ENCODE measurements at places on chromosomes 6 and 20.

GRCh38 chr6:125828476-125829039, 37.8 kb downstream of the NCOA7 start:
- DNase-seq, result no peak

GRCh38 chr6:136326038-136326553, 36.5 kb upstream of the BCLAF1 start:
- DNase-seq, result peak; percentile 87

DNA sequence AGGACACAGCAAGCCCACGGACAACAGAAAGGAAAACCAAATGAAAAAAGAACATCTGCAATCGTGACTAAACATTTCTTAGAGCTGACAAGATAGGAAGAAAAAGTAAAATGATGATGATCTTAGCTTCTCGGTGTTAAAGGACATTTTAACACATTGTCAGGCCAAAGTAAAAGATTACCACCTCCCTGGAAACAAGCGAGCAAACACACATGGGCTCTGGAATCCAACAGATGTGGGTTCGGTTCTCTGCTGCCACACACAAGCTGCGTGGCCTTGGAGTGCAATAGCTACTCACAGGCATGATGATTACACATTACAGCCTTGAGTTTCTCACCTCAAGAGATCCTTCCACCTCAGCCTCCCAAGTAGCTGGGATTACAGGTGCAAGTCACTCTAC, 7.5 kb upstream of the AAR2 start:
- no peak for DNase-seq

DNA sequence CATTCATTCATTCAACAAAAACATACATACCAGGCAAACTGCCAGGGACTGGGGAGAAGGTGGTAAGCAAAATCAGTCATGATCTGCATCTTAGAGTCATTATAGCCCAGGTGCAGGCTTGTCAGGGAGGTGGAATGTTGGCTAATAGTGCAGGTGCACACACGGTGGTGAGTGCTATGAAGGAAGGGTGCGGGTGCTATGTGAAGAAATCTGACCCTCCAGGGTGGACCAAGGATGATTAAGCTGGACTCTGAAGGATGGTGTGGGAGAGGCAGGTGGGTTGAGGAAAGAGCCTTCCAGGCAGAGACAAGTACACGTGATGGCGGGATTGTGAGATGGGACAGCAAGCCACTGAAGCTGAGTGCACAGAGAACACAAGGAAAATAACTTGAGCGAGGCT, 77.4 kb downstream of the B3GAT2 start:
- no peak for DNase-seq

DNA sequence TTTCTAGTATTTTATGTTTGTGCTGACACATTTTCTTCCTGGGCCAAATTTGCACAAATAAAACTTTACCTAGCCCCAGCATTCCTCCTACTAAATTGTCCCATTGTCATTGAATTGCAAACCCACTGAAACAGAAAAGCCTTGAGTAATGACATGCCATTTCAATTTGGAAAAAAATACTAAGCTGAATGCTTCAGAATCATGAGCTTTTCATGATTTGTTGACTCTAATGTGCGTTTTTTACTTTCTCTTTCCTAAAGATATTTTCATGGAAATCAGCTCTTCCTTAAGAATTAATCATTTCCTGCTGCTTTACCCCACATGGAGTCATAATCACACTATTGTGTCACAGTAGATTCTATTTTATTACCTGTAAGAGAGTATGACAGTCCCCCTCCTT, 47.4 kb downstream of the TRDN start:
- no peak for DNase-seq

GRCh38 chr6:161575523-161576254, 301.8 kb upstream of the AGPAT4 start:
- no peak for DNase-seq

DNA sequence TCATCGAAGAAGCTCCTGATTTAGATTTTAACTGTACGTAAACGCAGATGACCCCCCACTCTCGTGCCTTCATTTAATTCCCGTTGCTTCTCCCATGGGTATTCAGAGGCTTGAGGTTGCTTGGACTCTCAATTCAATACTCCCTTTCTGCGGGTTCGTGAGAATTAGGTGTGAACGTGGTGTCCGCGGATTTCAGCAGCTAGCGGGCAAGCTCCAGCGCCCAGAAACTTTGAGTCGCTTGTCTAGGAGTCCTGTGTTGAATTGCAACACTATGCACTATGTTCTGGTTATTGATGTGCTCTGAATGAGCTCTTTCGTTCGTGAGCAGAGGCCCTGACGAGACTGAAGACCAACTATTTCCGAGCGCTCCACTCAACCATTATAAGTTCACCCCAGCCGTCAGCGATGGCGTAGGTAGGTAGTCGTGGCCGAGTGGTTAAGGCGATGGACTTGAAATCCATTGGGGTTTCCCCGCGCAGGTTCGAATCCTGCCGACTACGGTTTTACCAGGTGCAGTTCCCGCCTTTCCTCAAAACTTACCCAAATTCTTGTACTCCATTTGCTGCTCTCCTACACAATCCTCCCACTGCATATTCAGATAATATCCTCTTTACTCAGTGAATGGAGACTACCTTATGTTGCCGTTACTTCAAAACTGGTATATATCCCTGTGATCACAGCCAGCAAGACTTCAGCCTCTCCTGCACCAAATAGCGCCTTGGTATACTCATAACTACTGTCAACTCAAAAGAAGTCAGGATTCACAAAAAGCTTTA, 72.6 kb upstream of the ZNF184 start:
- DNase-seq, result no peak

- DNase-seq, result peak; percentile 51
Observed at GRCh38 chr6:122491919-122492555, 20.4 kb upstream of the SERINC1 start.

GRCh38 chr6:123105561-123105960, 109.5 kb downstream of the CLVS2 start:
- no peak for DNase-seq

GRCh38 chr6:158955255-158955654, 44.7 kb downstream of the RSPH3 start:
- DNase-seq, result no peak

DNA sequence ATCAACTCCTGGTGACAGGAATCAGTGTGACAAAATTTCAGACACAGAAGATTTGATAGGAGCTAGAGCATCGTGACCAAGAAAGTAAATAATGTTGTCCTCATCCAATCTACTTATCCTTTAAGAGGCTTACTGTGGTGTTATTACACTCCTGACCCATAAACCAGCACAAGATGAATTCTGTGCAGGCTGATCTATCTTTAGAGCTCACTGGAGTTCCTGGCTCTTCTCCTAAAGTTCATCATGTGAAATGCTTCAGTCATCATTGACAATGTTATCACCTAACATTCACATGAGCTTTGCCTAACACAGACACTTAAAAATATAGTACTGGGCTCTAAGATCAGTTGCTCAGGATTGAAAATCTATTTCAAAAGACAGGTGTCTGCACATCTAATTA, 271.0 kb upstream of the HSF2 start:
- DNase-seq, result no peak

- DNase-seq, result no peak
Observed at GRCh38 chr6:65468307-65468706, 238.7 kb downstream of the EYS start.

DNA sequence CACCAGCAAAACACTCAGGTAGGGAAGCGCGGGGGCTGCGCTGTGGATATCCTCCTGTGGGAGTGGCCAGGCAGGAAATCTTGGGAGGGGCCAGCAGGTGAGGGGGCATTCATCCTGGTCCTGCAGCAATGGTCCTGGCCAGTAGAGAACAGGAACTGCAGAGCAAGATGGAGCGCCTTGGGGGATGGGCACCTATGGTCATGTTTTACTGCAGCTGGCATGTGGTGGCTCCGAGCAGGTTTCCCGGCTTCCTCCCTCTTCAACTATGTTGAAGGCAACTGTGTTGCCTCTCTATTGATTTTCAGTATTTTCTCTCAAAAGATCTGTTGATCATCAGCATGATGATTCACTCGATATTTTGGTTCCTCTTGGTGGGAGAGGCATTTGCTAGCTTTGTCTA, 70.9 kb downstream of the SNAP91 start:
- no peak for DNase-seq

DNA sequence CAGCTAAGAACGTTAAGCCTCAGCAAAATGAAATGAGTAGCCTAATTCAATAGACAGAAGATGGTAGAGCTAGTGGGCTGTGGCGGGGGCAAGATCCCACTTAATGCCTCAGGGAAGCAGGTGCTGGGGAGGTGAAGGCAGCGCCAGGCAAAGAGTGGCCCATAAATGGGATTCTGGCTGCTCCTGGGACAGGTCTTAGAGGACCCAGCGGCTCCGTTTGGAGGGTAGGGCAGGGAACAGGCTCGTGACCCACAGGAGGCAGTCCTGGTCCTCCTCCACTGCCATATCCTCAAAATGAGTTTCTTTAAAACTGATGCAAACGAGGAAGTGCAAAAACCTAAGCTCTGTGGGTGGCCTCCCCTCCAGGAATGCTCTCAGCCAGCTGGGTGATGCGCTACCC, 32.7 kb downstream of the SAYSD1 start:
- no peak for DNase-seq

DNA sequence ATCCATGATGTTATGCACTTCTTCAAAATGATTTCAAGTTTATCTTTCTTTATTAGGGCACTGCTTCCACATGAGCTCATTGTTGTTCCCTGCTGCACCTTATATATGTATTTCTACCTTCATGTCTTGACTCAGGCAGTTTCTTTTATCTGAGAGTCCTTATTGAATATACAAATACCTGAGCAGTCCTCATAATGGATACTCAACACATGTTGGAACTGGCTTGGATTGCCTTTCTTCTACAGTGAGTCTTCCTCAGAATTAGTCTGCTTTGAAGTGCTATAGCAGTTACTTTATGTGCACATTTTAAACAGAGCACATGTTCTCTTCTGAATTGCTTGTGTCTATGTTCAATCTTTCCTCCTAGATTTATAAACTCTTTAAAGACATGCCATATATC, 45.3 kb upstream of the LOC128125822 start:
- DNase-seq, result no peak

DNA sequence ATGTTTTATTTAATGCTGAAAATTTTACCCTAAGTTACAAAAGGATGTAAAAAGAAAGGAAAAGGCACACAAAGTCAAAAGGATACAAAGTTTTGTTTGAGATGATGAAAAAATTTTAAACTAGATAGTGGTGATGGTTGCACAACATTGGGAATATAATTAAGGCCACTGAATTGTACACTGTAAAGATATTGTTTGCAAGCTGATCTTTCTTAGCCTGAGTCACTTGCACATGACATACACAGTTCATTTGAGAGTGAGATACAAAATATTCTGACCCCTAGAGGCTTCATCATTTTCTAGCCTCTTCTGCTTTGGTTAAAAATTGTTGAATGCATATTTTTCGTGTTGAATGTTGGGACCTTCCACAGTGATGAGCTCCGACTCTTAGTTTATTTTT, 462.6 kb downstream of the HDGFL1 start:
- no peak for DNase-seq

DNA sequence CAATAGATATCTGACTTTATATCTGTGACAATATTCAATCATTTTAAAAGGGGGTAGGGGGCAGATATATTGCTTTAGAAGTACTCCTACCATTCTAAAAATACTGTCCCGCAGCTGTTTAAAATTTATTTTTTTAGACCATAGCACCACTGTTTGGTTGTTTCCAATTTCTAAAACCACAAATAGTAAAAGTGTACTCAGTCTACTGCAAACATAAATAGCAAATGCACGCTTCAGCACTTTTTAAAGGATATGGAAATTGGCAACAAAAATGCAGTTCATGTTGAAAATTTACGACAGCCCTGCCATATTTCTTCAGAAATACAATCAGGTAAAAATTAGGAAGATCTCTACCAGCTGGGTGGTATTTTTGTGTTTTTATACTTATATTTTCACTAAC, 132.0 kb upstream of the RUNX2 start:
- peak; percentile 15 for DNase-seq

DNA sequence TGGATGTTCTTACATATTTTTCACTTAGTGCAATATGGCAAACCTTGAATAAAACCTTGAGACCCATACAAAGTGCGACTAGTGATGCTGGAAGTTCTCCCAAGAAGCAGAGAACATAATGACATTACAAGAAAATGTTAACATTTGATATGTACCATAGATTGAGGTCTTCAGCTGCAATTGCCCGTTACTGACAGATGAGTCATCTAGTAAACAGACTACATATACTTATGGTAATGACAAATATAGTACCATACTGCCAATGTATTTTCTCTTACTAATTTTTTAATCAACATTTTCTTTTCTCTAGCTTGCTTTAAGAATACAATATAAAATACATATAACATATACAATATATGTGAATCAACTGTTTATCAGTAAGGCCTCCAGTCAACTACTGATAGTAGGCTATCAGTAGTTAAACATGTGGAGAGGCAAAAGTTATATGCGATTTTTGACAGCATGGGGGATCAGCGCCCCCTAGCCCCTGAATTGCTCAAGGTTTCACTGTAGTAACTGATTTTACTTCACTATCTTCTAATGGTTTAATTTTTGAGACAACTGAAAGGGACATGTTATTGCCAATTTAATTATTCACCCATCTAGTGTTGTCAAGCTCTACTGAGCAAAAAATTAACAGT, 166.7 kb upstream of the ADGRB3 start:
- no peak for DNase-seq

DNA sequence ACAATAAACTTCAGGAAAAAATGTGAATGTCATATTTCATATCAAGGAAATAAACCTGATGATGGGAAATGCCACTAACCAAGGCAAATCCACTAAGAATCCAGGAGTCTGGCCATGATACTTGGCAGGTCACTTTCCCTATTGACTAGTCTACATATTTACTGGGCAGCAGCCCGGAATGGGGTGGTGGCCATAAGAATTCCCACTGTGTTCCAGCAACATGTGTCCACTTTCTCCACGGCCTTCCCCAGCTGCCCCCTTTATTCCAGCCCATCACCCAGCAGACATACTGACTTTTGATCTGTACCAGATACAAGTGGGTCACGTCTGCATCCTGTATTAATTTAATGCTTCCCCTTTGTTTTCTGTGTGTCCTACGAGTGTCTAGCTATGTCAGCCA, 234.5 kb upstream of the PRDM1 start:
- DNase-seq, result no peak

DNA sequence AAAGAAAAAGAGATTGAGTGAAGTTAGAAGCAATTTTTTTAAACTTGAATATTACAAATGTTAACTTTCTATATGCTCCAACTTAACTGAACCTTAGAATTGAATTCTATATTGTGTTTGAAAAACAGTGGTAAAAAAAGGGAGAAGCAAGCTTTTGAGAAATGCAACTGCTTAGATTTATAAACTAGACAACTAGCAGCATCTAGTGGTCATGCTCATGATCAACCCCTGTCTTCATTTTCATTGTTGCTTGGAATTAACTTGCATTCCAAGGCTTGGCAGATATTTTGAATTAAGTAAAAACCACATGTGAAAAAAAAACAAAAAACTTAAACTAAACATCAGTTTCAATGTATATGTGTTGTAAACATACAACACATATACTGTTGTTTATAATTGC, 113.1 kb downstream of the C6orf58 start:
- no peak for DNase-seq

Data from NCI-H526 (cell line).